ENCODE measurements at places on chromosomes 2 and 18.

DNA sequence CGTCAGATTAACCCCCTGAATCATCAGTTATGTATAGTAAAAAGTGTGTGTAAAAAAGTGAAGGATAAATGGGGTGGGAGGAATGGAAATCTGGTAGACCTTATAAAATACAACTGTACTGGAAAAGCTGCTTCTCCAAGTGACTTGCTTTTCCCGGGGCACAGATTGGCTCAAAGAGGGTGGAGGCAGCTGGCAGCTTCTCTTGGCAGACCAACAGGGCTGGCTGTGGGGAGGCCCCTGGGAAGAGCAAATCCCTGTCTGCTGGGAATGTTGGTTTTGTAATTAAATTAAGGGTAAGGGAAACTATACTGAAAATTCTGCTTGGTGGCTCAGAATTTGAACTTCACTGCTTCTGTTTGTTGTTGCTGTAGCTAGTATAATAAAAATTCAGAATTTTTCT, 154.2 kb upstream of the DLX2 start:
- H3K27ac ChIP-seq = no peak overlapping the region
- H3K4me3 ChIP-seq = no peak overlapping the region
- DNase-seq = no peak
- H3K4me1 ChIP-seq = peaks cover 7% of the 10 kb centered on the region

DNA sequence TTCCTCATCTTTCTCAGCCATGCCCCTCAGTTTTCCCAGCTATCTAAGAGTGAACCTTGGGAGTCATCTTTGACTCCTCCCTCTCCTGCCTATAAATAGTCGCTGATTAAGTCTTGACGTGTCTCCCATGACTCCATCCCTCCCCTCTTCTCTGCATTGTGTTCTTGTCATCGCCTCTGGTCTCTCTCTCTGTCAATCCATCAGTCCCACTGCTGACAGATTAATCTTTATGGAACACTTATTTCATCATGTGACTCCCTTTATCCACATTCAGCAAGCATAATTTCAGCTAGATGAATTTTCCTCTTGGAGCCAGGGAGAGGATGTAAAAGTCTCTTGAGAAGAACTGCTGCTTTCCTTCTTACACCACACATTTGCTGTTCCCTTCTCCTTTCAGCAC, 9.4 kb downstream of the ADAM23 start:
- H3K4me3 ChIP-seq = no peak overlapping the region
- H3K27me3 ChIP-seq = no peaks in the 10 kb centered on the region
- no peak for DNase-seq
- no peak overlapping the region for H3K27ac ChIP-seq

- H3K4me3 ChIP-seq = no peak overlapping the region
- DNase-seq = no peak
- no peaks in the 10 kb centered on the region for H3K27me3 ChIP-seq
- H3K27ac ChIP-seq = no peak overlapping the region
These were observed 82.2 kb downstream of the RAB31 start for GRCh38 chr18:9790261-9790660.

GRCh38 chr2:28430788-28431418, 38.2 kb downstream of the FOSL2 start:
- no peaks in the 10 kb centered on the region for H3K27me3 ChIP-seq
- H3K27ac ChIP-seq = no peak overlapping the region
- peaks cover 8% of the 10 kb centered on the region for H3K4me1 ChIP-seq
- H3K4me3 ChIP-seq = no peak overlapping the region
- DNase-seq = no peak

DNA sequence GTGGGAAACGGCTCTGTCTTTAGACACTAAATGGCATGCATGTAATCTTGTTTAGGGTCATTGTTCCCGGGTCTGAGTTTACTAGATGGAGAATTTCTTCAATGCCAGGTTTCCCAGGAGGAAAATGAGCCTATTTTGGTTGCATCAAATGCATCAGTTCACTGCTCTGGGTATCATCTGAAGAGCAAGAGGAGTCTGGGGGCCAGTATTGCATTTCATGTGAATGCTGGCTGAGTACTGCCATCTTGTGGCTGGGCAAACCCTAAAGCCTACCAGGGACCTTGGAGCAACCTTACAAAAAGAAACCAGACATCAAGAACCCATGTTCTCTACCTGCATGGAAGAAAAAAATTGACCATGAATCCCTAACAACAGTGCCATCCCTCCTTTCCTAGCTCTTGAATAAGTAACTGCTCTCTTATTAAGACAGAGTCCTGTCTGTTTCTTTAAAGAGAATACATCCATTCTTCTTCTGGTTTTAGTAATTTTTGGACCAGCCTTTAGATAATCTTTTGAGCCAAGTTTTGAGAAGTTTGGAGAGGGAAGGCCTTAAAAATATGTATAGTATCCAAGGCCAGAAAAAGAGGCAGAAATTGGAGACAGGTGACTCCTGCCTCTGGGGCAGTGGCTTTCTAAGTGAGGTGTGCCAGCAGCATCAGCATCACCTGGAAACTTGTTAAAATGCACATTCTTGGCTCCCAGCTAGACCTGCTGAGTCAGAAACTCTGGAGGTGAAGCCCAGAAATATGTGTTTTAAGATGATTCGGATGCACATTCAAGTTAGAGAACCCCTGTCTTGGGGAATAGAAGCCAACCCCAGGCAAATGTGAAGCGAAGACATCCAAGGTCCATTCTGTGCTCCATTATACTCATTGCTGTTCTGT, 261.0 kb upstream of the CXCR4 start:
- no peak overlapping the region for H3K4me3 ChIP-seq
- no peaks in the 10 kb centered on the region for H3K36me3 ChIP-seq
- no peak for DNase-seq
- no peaks in the 10 kb centered on the region for H3K27me3 ChIP-seq
- H3K4me1 ChIP-seq = no peaks in the 10 kb centered on the region
- no peak overlapping the region for H3K27ac ChIP-seq

Measured in kidney (tissue), 22 donors.